ENCODE measurements at places on chromosomes 3 and 15.

DNA sequence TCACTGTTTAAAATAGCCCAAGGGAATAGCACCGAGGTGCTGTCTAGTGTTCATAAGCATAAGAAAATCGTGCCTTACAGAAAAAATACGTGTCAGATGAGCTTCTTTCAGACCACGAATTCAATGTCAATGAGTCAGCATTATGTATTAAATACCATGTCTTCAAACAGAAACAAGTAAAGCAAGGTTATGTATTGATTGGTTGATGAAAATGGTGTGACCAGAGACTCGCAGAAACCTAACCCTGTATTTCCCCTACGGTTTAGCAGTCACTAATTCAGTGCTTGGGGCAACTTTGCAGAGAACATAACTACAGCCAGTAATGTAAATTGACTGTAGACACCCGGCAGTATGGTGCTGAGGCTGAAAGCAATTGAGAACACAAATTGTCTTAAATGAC, 307.7 kb downstream of the IL5RA start:
- no peak for DNase-seq

- no peak for DNase-seq
Measured at GRCh38 chr15:57445872-57446271, 69.6 kb downstream of the CGNL1 start.

DNA sequence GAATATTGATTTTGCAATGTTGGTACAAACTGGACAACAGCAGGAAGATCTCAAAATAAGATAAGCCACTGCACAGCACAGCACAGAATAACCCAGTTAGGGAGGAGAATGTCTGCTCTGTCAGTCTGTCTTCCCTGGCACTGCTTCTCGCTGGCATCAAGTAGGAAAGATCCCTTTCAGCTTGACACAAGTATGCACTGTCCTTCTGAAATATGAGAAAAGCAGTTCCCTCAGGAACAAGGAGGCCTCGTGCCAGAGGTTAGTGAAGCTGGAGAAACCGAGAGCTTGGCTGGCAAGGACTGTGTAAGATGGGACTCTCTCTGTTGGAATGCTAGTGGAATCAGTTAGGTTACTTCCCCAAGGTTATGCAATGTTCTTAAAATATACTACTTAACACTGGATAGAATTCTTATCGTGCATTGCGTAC, 59.1 kb downstream of the FMN1 start:
- no peak for DNase-seq

DNA sequence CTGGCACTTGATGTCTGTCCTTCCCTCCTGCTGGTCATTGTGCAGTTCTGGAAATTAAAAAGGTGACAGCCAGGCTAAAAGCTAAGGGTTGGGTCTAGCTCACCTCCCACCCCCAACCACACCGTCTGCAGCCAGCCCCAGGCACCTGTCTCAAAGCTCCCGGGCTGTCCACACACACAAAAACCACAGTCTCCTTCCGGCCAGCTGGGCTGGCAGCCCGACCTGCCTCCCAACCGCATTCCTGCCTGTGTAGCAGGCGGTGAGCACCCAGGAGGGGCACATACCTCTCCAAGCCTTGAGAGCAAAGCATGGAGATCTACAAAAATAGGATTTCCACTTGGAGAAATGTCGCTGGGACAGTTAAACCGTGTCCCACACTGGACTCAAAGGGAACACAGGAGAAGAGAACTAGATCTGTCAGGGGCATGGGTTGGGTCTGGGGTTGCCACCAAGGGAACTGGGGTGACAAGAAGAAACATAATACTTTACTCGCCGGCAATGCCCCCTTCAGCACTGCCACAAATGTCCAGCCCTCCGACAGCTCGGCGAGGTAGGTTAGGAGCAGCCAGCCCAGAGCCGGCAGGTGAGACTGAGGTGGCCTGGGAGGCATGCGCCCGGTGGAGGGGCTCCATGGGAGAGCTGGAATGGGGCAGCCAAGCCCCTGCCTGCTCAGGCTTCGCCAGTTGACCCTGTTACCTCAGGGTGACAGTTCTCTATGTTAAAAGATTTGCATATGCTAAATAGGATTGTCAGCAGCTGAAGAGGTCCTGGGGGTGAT, 52.2 kb downstream of the EXOG start:
- no peak for DNase-seq

- no peak for DNase-seq
Measured at GRCh38 chr3:69145688-69146087, 23.3 kb upstream of the LMOD3 start.

- no peak for DNase-seq
Measured at GRCh38 chr3:72269475-72269874, 484.5 kb upstream of the PROK2 start.

DNA sequence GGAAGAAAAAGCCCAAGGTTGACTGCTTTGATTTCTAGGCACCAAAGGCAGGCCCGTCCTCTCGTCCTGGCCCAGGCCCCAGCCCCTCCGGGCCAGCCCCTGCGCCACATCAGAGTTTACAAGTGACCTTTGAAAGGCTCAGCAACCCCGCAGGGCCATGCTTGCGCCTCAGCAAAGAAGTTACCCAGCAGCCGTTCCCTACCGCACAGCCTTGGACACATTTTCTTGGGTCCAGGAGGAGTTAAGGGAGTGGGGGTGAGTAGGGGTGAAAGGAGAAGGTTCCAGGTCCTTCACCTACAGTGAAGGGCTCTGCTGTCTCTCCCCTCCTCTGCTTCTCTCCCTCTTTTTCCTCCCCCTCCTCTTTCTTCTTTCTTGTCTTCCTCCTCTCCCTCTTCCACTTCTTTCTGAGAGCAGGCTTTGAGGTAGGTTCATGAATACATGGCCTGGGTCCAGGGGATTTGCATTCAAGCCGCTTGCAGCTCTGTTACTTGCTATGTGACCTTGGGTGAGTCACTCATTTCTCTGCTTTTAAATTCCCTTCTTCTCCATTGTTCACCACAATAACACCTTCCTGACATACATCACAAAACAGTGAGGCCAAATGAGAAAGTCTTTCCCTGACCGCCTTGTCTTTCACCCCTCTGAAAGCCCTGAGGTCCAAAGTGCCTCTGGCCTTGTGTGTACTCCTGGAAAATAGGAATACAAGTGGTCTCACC, 223.3 kb upstream of the TPRG1 start:
- DNase-seq, result no peak

DNA sequence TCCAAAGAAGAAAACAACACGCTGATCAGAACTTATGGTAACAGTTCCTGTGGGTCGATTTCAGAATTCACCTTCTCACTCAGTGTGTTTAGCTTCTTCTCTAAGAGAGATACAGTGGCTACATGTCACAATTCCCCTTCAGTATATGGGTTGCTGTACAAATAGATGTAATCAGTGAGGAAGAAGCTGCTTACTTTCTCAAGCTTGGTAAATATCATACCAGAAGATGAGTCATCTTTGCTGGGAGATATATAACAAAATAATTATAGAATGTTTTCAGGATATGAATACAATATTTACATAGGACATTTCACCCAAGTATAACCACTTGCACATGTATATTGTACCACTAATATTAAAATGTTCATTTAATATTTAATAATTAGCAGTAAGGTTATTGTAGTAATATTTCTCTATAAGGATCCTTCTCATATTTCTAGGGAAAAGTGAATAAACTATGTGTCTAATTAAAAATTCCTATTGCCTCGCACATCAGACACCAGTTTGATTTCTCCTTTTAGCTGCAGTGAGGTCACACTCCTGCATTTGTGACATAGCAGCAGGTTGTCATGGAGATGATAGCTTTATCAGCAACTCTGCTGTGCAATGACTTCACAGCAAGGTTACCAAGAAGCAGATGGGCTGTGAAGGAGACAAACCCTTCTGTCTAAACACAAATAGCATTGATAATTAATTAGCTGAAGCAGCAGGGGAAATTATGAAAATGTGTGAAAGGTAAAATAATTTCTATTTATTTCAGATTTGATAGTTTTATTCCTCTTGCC, 211.4 kb downstream of the TUSC7 start:
- no peak for DNase-seq

- DNase-seq, result no peak
Measured at GRCh38 chr3:129732200-129732876, 125.9 kb upstream of the PLXND1 start.

- DNase-seq, result no peak
Measured at GRCh38 chr3:193317682-193318300, 60.8 kb downstream of the ATP13A5 start.

DNA sequence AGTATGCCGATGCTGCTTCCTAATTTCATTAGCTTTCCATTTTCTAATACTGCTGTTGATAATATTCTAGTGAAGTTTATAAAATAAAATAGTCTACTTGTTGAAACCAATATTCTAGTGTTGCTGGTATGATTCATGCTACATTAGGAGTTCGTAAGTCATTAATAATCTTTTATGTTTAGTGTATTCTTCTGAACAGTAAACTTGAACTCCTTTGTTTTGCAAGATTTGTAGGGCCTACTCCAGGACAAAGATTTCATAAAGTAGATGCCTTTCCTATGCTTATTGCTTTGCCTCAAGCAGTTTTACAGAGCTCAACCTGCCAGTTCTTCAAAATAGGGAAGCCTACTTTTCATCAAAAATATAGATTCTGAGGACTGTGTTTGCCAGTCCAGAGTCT, 111.5 kb downstream of the RSRC1 start:
- no peak for DNase-seq

- DNase-seq, result no peak
Measured at GRCh38 chr3:88149101-88149508, 654 bp upstream of the C3orf38 start.

DNA sequence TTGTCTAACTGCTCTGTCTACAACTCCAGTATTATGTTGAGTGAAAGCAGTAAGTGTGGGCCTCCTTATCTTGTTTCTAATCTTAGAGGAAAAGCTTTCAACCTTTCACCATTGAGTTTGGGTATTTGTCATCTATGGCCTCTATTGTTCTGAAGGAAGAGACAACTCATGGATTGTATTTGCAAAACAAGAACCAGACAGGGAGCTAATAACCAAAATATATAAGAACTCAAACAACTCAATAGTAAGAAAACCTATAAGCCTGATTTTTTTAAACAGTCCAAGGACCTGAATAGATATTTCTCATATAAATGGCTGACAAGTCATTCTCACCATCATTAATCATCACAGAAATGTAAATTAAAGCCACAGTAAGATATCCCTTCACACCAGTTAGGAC, 113.0 kb downstream of the TAFA4 start:
- no peak for DNase-seq

GRCh38 chr3:195213639-195214315, 57.2 kb downstream of the XXYLT1 start:
- no peak for DNase-seq

GRCh38 chr3:141796081-141796888, 33.1 kb downstream of the GRK7 start:
- peak; percentile 64 for DNase-seq

GRCh38 chr3:103137830-103138229, 703.0 kb downstream of the ZPLD1 start:
- DNase-seq, result no peak

DNA sequence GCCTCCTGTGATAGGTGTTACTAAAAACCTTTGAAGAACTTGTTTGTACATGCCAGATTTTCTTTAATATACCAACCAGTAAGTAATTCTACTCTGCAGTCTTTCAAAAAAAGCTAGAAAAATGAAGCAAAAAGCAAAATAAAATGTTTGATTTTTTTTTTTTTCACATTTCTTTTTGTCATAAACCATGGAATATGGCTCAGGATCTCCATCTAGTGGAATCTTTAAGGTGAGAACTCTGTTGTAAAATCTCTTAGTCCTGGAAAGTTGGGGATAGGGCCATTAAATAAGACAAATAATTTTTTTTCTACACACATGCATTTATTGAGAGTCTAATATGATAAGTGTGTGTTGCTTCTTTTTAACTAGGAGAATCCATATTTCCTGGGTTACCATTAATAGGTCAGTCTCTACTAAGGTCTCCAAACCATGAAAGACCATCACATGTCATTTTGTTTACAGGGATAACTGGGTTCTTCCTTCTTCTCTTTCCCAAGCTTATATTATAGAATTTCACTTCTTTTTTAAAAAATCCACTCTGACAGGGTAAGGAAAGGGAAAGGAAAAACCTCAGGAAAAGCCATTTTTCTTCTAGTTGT, 84.6 kb downstream of the SLC9A9 start:
- no peak for DNase-seq

- no peak for DNase-seq
Measured at GRCh38 chr3:125613204-125613603, 17.9 kb upstream of the OSBPL11 start.

DNA sequence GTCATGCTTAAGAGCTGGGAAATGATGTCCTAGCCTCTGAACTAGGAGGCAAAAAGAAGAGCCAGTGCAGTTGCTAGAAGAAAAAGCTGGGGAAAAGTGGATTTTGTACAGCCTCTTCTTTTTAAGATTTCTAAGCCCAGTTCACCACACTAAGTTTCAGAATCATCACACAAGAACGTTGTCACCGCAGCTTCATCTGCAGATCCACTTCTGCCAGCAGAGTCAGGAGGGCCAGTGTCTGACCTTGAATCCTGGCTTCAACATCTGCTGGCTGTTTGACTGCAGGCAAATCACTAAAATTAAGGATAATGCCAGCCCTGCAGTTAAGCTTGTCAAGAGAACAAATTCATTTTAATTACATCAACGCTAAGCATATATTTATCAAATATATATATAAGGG, 36.2 kb downstream of the HDC start:
- no peak for DNase-seq

GRCh38 chr3:17938313-17938712, 195.9 kb upstream of the TBC1D5 start:
- DNase-seq, result no peak

DNA sequence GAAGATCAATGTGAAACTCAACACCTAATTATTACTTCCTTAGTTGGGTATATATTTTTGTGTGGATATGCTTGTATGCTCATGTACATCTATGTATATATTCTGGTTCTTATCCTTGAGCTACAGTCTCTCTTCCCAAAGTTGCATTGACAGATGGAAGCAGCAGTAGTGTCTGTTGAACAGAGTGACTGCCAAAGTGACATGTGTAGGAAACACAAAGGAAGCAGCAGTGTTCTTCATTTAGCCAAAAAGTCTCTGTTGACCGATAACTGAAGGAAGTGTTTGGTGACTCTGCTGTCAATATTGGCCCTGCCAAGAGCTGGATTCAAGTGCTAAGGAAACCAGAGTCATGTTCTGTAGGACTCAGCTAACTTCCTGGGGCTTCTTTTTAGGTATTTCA, 123.8 kb downstream of the C3orf70 start:
- no peak for DNase-seq

DNA sequence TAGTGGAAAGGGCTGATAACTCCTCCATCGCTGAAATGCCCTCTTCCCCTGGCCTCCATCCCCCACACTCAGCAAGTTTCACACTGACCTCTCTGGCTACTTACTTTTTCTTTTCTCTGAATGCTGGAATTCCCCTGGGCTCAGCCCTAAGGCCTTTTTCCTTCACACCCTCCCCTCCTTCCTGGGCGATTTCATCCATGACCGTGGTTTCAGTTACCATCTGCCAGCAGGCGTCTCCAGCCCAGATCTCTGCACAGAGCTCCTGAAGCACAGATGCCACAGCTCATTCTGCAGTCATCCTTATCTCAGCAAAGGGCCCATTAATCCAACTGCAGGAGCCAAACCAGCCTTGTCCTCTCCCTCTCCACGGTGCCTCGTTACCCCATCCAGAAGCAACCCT, 114.0 kb downstream of the RFTN1 start:
- no peak for DNase-seq

- DNase-seq, result no peak
Measured at GRCh38 chr15:34847598-34847997, 52.2 kb upstream of the ACTC1 start.

- DNase-seq, result no peak
Measured at GRCh38 chr15:98077186-98077585, 116.7 kb downstream of the ARRDC4 start.

GRCh38 chr3:12484983-12485327, 675 bp downstream of the TSEN2 start:
- DNase-seq, result no peak

GRCh38 chr3:111541911-111542483, at the start of gene CD96:
Gene CD96, plus strand, starts transcription at chr3:111542197. Its CDS starts 52 bp downstream, at chr3:111542249.
- DNase-seq, result peak; percentile 59

All from activated T-cell treated with anti-CD3 and anti-CD28 coated beads for 4 hours (primary cell).